Pulmonary artery endothelial cell (primary cell): ENCODE measurements at places on chromosomes 13 and 19. TPM values are rescaled to one million over a fixed set of nuclear protein-coding genes. Genes with fewer than 3 reads are reported as not detected.

Gene BEST2
- total RNA-seq = not detected in 2 replicates

Gene PRR22
- 0.33 and 0.63 TPM in 2 replicates for total RNA-seq

Gene RTBDN
- total RNA-seq = not detected in 2 replicates

Gene NMRK2
- total RNA-seq = not detected in 2 replicates

DNA sequence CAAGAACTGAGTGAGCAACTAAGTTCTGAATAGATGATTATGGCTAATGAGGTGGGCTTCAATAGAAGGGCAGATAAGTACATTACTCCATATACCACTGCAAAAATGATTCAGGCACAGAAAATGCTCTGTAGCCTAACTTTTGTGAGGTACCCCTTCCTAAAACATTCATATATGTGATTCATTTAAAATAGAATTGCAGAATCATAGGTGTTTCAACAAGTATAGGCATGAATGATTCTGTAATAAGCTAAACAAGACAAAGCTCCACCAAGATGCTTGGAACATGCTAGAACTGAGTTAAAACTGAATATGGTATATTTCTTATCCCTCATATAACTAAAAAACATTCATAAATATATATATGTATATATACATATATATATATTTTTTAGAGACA, 12.1 kb downstream of the KBTBD7 start:
- no peak for DNase-seq
